ENCODE measurements at places on chromosomes 1 and 21.

DNA sequence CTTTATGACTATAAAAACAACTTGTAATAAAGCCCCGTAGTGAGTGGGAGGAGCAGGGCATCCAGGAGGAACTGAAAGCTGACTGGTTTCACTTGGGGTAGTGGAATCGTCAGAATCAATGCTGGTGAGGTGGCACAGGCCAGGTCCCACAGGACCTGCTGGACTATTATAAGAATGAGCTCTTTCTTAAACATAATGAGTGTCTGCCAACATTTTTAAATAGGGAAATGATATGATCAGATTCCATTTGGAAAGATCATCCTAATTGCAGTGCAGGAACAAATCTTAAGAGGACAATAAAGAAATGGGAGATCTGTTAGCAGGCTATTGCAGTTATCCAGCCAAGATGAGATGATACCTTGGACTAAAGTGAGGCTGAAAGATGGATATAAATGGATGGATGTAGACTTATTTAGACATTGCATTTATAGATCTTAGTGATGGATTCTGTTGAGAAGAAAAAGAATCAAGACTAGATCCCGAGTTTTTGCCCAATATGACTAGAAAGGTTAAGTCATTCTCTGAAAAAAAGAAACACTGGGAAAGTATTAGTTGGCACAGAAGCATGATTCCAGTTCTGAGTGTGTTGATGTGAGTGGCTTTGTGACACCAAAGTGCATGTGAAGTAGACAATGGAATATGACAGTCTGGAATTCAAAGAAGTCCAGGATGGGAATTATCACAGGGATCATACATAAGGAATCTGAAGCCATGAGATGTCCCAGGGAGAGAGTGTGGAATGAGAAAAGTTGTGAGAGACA lies 153.3 kb upstream of the SGIP1 start:
- DNase-seq, result no peak

DNA sequence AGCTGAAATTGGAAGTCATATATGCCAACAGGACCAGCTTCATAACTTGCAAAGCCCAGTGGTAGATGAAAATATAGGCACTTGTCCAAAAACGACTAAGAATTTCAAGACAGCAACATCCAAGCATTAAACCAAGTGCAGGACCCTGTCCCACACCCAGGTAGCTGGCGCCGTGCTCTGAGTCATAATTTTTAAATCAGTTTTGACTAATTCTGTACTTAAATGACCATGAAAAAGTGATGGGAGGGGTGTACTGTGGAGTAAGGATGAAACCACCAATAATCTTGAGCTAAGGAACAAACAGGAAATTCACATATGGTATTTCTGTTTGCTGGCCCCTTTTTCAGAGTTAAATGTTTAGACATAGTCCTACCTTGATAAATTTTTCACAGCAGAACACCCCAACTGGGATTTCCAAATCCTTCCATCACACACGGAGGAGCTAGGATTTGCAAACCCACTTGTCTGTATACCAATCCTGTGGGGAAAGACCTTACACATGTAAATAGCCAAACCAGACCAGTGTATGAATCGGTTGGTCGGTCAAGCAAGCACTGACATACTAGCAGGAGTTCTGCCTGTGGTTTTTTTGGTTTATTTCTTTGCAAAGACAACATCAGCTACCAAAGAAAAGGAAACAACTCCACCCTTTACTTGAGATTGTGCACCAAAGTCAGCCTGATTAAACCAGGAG lies 235.7 kb upstream of the RAB4A start:
- no peak for DNase-seq

GRCh38 chr1:23394181-23394580 lies 24.5 kb upstream of the ZNF436 start:
- DNase-seq, result no peak

GRCh38 chr1:43005460-43006361 lies 47.0 kb upstream of the SLC2A1 start:
- DNase-seq, result no peak

GRCh38 chr21:21165063-21165645 lies 166.9 kb downstream of the NCAM2 start:
- DNase-seq, result no peak
